ENCODE measurements at places on chromosomes 6 and 20. TPM values are rescaled to one million over a fixed set of nuclear protein-coding genes. Genes with fewer than 3 reads are reported as not detected.

The EZR gene
- total RNA-seq, result 185 TPM

The PLG gene
- not detected for total RNA-seq

The HLA-DRB1 gene
- 366 TPM for total RNA-seq

The CCM2L gene
- 0.78 TPM for total RNA-seq

The TTK gene
- 28.0 TPM for total RNA-seq

The RIPPLY2 gene
- total RNA-seq, result not detected

The C20orf144 gene
- total RNA-seq, result 0.69 TPM

The SSTR4 gene
- not detected for total RNA-seq

The SCAF8 gene
- total RNA-seq, result 44.8 TPM

The RNF144B gene
- total RNA-seq, result 36.4 TPM

The SYCP2L gene
- total RNA-seq, result 0.11 TPM

The HLA-DQA1 gene
- total RNA-seq, result 216 TPM

The BYSL gene
- total RNA-seq, result 32.8 TPM

The MYB gene
- total RNA-seq, result 11.8 TPM

The PACRG gene
- total RNA-seq, result not detected

The CGAS gene
- 12.8 TPM for total RNA-seq

The PRPH2 gene
- not detected for total RNA-seq

The GPR63 gene
- not detected for total RNA-seq

The VSX1 gene
- not detected for total RNA-seq

The SCGN gene
- total RNA-seq, result not detected

The SS18L1 gene
- total RNA-seq, result 13.1 TPM

The LRRC73 gene
- total RNA-seq, result 0.69 TPM

The HNF4A gene
- total RNA-seq, result not detected

The GGTLC1 gene
- not detected for total RNA-seq

The RING1 gene
- total RNA-seq, result 38.7 TPM

The PPP1R11 gene
- 26.6 TPM for total RNA-seq

The TFAP2A gene
- 0.22 TPM for total RNA-seq

The C6orf58 gene
- total RNA-seq, result not detected
